ENCODE measurements at places on chromosomes 5 and 9.

- H3K27ac ChIP-seq, result peak overlapping the region; percentile 64
- H3K27me3 ChIP-seq, result no peaks in the 10 kb centered on the region
- H3K36me3 ChIP-seq, result peaks cover 16% of the 10 kb centered on the region
Measured at GRCh38 chr9:77987880-77988525, 43.6 kb downstream of the GNAQ start.

DNA sequence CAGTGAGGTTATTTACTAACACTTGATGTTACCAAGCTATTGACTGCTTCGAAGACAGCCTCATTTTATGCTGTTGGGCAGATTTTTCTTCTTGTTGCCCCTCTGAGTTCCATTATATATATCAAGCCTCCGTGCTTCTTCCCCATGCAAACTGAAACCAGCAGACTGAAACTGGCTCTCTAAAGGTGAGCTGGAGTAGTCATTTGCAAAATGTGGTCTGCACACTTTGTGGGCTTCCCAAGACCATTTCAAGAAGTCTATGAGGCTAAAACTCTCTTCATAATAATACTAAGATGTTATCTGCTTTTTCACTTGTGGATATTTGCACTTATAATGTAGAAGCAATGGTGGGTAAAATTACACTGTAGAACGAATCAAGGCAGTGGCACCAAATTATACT lies 13.9 kb downstream of the SLC36A1 start:
- no peak overlapping the region for H3K27ac ChIP-seq
- no peaks in the 10 kb centered on the region for H3K27me3 ChIP-seq
- peaks cover 92% of the 10 kb centered on the region for H3K36me3 ChIP-seq
- H3K4me1 ChIP-seq, result no peaks in the 10 kb centered on the region
- H3K4me3 ChIP-seq, result no peak overlapping the region

DNA sequence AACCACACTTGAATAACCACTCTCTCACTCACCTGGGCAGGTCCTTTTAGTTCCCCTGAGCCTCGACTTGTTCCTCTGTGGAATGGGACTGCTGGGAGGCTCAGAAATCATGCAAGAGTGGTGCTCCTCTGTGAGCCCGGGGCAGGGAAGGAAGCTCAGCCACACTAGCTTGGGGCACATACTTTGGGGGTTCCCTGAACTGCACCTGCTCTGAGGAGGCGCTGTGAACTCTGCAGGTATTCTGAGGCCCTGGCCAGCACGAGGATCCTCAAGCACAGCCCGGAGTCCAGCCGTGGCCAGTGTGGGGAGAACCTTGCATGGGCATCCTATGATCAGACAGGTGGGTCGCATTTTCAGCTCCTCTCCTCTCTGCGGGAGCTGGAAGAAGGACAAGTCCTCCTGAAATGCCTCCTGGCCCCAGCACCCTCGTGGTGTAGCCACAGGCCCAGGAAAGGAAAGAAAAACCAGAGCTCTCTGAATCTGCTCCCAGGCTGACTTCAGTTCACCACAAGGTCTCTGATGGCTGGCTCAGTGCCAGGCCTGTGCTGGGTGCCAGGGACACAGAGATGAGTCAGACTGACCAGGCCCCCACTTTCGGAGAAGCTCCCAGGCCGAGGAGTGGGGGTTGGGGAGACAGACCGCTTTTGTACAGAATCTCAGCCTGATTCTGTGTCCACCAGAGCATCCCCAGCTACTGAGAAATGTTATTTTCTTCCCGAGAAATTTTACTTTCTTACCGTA lies 11.9 kb downstream of the GLIPR2 start:
- peak; percentile 96 for DNase-seq
- peak overlapping the region; percentile 99 for H3K27ac ChIP-seq
- peaks cover 100% of the 10 kb centered on the region for H3K4me1 ChIP-seq
- peaks cover 61% of the 10 kb centered on the region for H3K36me3 ChIP-seq
- no peak overlapping the region for H3K4me3 ChIP-seq
- no peaks in the 10 kb centered on the region for H3K27me3 ChIP-seq

GRCh38 chr9:124975131-124975530 lies 34.2 kb upstream of the GOLGA1 start:
- no peaks in the 10 kb centered on the region for H3K36me3 ChIP-seq
- no peak overlapping the region for H3K4me3 ChIP-seq
- peaks cover 5% of the 10 kb centered on the region for H3K4me1 ChIP-seq

GRCh38 chr9:121279776-121280388 lies 11.9 kb downstream of the GSN start:
- H3K4me1 ChIP-seq, result peaks cover 50% of the 10 kb centered on the region
- no peaks in the 10 kb centered on the region for H3K27me3 ChIP-seq
- H3K36me3 ChIP-seq, result no peaks in the 10 kb centered on the region

- no peak for DNase-seq
- H3K27me3 ChIP-seq, result no peaks in the 10 kb centered on the region
- no peaks in the 10 kb centered on the region for H3K36me3 ChIP-seq
Measured at GRCh38 chr5:39485079-39485478, 60.3 kb upstream of the DAB2 start.

DNA sequence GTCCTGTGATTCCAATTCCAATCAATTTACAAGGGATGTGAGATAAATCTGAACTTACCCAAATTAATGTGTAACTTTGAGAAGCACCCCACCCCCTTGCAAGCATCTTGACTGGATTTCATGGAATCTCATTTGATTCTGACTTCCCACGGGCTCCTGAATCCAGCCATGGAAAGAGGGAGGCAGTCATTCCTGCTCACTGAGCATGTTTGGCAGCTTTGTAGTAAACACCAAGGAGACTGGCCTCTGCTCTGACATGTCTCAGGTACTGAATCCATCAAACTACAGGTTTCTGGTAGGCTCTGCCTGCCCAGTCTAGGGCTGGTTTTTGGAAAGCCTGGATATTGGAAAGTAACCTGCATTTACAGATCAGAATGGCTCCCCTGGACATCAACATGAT lies 357.6 kb downstream of the ARHGEF28 start:
- no peaks in the 10 kb centered on the region for H3K27me3 ChIP-seq
- DNase-seq, result no peak
- no peak overlapping the region for H3K27ac ChIP-seq
- no peaks in the 10 kb centered on the region for H3K4me1 ChIP-seq

DNA sequence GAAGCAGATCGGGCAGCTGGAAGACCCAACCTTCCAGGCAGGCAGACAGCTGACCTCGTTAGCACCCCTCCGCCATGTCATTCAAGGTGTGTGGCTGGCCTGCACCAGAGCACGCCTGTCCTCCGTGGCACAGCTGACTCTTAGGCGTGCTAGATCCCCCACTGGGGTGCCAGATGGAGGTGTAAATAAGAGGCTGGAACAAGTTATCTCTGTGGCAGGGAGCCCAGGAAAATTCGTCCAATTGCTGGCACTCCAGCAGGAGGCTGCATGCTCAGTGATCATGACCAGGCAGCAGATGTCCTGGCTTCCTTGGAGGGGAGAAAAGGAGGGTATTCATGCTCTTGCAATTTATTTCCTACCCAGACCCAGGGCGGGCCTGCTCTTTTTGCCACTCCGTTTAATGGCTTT lies 7.8 kb upstream of the ALDOB start:
- no peak for DNase-seq
- H3K4me1 ChIP-seq, result no peaks in the 10 kb centered on the region
- H3K4me3 ChIP-seq, result no peak overlapping the region
- no peak overlapping the region for H3K27ac ChIP-seq
- peaks cover 5% of the 10 kb centered on the region for H3K27me3 ChIP-seq
- H3K36me3 ChIP-seq, result no peaks in the 10 kb centered on the region

GRCh38 chr5:4361753-4362152 lies 766.1 kb downstream of the IRX1 start:
- no peak overlapping the region for H3K4me3 ChIP-seq
- H3K27ac ChIP-seq, result no peak overlapping the region
- no peaks in the 10 kb centered on the region for H3K4me1 ChIP-seq
- H3K27me3 ChIP-seq, result no peaks in the 10 kb centered on the region
- H3K36me3 ChIP-seq, result no peaks in the 10 kb centered on the region

DNA sequence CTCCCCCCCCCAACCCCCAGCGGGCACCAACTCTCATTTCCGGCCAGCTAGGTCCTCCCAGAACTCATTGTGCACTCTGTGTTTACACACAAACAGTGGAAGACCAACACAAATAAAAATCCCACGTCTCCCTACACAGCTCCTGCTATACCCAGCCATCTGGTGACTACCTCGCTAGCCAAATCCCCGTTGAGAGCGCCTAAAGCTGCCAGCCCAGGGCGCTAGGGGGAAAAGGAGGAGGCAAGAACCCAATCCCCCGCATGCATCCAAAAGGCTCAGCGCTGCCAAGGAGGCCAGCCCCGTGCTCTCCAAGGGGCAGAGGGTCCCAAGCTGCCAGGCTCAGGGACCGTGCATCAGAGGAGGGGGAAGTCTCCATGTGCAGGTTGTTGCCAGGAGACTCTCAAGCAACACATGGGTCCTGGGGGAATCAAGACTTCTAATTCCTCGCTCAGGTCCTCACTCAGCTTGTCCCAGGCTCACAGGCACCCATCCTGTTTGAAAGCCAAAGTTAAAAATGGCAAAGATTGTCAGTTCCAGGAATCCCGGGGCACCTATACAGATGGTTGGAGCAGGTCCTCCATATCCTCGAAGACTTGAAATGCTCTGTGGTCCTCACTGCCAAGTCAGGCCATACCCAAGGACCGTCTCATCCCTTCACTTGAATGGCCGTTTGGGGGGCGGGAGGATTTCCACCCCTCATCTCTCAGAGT lies 2.7 kb downstream of the ASTN2 start:
- DNase-seq, result no peak
- H3K27me3 ChIP-seq, result peaks cover 35% of the 10 kb centered on the region
- no peaks in the 10 kb centered on the region for H3K36me3 ChIP-seq
- H3K4me3 ChIP-seq, result no peak overlapping the region
- H3K4me1 ChIP-seq, result no peaks in the 10 kb centered on the region

DNA sequence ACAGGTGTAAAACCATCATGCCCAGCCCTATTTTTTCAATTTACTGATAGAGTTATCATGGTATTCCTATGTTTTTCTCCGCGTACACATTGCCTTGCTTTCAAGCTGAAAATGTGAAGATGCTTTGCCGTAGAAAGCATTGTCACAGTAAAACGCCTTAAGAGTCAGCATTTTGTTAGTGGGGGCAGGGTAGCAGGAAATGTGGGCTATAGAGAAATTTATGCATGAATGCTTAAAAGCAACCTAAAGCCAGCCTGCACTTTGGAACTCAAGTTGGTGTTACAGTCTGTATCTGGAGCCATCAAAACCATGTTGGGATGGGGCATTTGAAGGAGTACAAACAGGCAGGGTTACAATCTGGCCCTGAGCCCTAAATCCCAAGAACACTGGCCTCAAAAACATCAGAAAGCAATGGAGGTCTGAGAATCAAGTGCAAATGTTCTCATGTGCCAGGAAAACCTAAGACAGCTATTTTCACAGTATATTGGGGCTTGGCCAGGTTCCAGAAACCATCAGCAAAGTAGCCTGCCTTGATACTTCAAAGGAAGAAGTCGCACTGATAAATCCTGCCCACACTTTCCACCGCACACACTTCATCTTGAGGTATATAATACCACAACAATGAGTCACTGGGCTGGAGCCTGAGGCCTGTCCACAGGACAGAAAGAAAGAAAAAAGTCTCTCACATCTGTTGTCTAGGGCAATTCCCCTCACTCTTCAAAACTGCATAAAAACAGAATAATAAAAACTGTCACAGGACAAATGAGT lies 313.8 kb downstream of the ENC1 start:
- H3K36me3 ChIP-seq, result no peaks in the 10 kb centered on the region
- H3K4me3 ChIP-seq, result no peak overlapping the region
- H3K27me3 ChIP-seq, result peaks cover 7% of the 10 kb centered on the region

DNA sequence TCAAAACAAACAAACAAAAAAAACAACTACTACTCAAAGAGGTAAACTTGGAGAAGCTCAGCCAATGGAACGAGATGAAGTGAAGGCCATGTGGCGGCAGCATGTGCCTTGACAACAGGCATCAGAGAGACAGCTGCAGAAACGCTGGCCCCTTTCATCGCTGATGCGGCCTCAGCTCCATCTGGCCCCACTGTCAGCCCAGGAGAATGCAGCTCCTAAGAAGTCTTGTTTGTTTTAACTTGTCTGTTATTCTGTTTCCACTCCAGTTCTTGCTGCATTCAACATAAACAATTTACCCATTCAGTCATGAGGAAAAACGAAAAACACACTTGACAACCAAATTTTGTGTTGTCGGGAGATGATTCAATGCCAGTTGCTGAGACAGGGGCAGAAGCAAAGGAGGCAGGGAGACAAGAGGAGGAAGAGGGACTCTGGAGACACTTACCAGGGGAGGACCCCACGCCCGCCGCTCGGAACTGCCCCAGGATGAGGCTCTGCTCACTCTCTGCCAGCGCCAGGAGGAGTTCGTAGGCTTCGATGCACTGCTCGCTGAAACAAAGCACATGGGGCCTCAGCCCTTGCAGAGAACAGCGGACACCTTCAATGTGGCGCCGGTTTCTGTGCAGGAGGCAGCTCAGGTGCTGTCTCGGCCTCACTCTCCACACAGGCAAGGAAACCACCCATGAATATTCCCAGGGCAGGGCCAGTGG lies 91.2 kb downstream of the DCP2 start:
- no peak for DNase-seq
- H3K4me3 ChIP-seq, result no peak overlapping the region
- H3K36me3 ChIP-seq, result no peaks in the 10 kb centered on the region

- H3K27me3 ChIP-seq, result no peaks in the 10 kb centered on the region
- H3K4me1 ChIP-seq, result peaks cover 33% of the 10 kb centered on the region
- no peak overlapping the region for H3K4me3 ChIP-seq
- DNase-seq, result no peak
- H3K36me3 ChIP-seq, result no peaks in the 10 kb centered on the region
Measured at GRCh38 chr9:5612185-5612530, 16.7 kb upstream of the RIC1 start.

DNA sequence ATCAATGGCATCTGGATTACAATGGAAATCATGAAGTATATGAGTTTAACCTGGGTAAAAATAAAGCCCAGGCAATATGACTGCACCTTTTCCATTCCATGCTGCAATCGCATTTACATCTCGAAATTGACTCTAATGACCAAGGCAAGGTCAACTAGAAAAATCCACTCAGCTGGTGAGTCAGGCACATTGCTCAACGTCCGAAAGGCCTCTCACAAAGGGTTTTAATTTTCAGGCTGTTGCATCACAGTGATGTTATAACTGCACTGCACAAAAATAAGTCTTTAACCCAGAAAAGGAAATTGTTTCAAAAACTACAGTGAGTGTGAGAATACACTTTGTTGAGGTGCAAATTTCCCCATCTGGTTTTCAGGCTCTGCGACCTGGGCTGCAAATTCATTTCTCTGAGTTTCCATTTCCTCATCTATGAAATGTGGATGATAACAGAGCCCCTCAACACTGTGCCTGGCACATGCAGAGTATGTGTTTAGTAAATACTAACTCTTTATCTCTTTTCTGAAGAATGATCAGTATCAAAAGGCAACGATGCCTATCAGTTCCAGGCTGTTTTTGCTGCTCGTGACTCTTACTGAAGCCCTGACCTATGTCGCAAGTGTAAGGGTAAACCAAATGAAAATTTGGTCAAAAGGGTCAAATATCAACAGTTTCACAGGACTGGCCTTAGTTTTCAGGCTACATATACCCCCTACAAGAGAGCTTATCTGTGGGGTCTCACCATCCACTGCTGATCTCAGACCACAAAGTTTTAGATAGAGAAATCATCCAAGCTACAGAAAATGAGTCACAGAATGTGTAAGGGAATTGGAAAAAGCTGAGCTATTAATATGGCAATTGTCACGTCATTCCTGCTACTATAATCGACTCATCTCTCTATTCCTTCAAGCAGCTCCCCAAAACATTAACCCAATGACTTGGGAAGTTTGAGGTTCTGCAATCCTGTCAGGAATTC lies 4.1 kb downstream of the NFIL3 start:
- peak; percentile 98 for DNase-seq
- peak overlapping the region; percentile 84 for H3K27ac ChIP-seq
- H3K4me1 ChIP-seq, result peaks cover 54% of the 10 kb centered on the region
- peaks cover 6% of the 10 kb centered on the region for H3K27me3 ChIP-seq
- H3K4me3 ChIP-seq, result no peak overlapping the region

- H3K4me3 ChIP-seq, result no peak overlapping the region
- H3K4me1 ChIP-seq, result no peaks in the 10 kb centered on the region
- no peak for DNase-seq
- H3K36me3 ChIP-seq, result no peaks in the 10 kb centered on the region
- H3K27ac ChIP-seq, result no peak overlapping the region
Measured at GRCh38 chr9:13726746-13727145, 447.3 kb upstream of the MPDZ start.

Measured in CD14-positive monocyte (primary cell).